Nucleus accumbens (tissue), 56 donors: ENCODE measurements at places on chromosomes 12 and 14.

DNA sequence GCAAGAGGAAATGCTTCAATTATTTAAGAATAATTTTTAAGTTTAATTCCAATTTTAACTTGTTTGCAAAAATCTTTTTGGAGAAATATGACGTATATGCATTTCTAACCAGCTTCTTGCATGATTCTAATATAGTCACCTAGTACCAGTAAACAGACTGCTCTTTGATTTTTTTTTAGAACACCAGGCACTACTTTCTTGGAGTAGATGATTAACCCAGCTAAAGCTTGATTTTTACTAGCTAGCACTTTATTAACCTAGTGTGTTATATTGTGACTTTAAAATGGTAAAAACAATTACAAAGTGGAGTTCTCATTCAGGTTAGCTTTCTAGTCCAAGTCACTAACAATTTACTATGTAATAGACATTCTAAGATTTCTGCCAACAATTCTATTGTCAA lies 32.6 kb upstream of the FGD4 start:
- no peak for DNase-seq

GRCh38 chr14:101007004-101007614 lies 103.6 kb upstream of the RTL1 start:
- no peak for DNase-seq

- no peak for DNase-seq
Measured at GRCh38 chr12:12636641-12637040, 25.0 kb downstream of the CREBL2 start.

- DNase-seq, result no peak
Measured at GRCh38 chr12:63981343-63981742, 136.8 kb downstream of the SRGAP1 start.

- no peak for DNase-seq
Measured at GRCh38 chr14:74325446-74325845, 22.7 kb upstream of the ABCD4 start.

- no peak for DNase-seq
Measured at GRCh38 chr12:5433081-5433844, 1.4 kb downstream of the NTF3 start.

DNA sequence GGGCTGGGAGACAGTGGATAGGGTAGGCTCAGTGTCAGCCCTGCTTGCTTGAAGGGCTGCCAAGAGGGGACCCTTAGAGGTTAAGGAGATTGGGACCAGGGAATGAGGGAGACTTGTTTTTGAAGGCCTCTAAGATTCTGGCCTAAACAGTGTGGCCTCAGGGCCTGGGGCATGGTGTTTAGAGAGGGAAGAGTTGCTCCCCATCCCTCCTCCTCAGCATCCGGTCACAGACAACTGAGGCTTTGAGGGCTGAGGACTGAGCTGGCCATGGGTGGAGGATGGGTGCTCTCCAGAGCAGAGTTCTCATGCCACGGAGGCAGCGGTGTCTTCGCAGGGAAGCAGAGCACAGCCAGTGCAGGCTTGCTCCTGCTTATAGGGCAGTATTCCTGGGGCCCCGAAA lies 49.4 kb downstream of the KRT80 start:
- no peak for DNase-seq

- DNase-seq, result no peak
Measured at GRCh38 chr12:92629349-92630065, 73.3 kb upstream of the PLEKHG7 start.

DNA sequence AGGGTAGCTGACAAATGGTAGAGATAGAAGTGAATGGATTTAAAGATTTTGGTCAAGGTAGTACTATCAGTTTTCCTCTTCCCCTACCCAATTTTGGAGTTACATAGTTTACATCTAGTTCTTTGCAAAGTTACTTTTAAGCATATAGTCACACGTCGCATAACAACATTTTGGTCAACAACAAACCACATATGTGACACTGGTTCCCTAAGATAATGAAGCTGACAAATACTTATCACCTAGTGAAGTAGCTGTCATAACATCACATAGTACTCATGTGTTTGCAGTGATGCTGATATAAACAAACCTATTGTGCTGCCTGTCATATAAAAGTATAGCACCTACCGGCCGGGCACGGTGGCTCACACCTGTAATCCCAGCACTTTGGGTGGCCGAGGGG lies 45.4 kb downstream of the YAF2 start:
- no peak for DNase-seq

DNA sequence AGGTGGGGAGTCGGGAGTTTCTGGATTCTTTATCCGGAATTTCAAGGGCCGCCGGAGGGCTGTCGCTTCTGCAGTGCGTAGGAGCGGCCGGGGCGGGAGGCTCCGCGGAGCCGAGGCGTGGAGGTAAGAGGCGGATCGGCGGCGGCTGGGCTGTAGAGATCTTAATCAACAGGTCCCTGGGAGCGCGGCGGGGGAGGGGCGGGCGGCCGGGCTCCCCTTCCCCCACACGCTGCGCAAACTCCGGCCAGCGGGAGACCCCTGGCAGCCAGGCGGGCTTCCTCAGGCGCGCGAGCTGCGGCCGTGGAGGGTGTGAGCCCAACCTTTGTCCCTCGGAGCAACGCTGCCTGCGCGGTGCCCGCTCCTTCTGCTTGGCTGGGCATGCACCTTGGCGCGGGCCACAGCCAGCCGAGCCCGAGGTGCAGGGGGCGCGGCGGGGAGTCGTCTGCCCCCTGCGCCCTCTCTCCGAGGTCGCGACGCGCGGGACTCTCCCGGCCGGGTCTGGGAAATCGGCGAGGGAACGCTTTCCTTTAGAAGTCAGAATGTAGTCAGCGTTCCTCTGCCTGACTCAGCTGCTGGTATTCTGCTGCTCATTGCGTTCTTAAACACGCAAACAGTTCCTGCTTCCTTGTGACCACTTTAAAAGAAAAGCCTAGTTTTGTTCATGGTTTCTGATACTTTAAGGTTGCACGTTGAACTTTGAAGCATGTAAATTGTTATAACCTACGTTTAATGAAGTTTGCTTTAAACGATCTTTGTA lies at the start of gene PALS1:
Gene PALS1 (plus strand): TSS at position 25 of the 757 bp plus-strand sequence. CDS start 37,736 bp downstream, outside the sequence.
- DNase-seq, result peak; percentile 27

- DNase-seq, result no peak
Measured at GRCh38 chr12:581746-582145, 81.5 kb downstream of the NINJ2 start.

- DNase-seq, result no peak
Measured at GRCh38 chr14:31926652-31927347, 150.3 kb upstream of the ARHGAP5 start.

GRCh38 chr14:72652179-72652578 lies 241.7 kb downstream of the DPF3 start:
- no peak for DNase-seq

DNA sequence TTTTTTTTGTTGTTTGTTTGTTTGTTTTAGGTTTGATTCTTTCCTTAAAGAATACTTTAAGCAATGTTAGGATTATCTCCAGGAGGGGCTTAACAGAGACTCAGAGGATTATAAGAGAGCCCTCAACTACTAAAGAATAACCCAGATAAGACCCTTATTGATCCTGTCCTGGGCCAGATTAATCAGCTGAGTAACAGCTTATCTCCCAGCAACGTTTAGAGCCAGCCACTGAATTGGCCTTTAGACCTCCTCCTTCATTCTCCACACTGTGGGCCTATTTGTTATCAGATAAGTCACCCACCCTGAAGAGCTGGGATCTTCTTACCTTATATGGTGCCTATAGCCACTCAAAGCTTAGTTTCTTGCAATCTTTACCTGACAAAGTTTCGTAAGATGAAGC lies 71.1 kb downstream of the FIGNL2 start:
- DNase-seq, result no peak

DNA sequence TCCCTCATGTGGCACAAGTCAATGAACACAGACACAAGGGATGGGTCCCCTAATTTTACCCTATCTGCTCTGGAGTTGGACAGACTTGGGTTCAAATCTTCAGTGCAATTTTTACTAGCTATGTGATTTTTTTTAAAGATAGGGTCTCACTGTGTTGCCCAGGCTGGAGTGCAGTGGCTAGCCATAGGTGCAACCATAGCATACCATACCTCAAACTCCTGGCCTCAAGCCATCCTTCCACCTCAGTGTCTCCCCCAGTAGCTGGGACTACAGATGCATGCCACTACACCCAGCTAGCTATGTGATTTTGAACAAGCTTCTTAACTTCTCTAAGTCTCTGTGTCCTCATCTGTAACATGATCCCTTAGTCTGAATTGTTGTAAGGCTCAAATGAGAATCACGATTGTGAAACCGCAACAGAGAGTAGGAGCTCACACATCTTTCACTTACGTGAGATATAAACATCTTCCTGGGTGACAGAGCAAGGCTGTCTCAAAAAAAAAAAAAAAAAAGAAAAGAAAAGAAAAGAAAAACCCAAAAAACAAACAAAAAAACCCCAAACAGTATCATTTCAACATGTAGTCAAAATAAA lies 4.7 kb downstream of the CALCOCO1 start:
- DNase-seq, result no peak

GRCh38 chr14:54807428-54807827 lies 95.2 kb downstream of the GCH1 start:
- no peak for DNase-seq

GRCh38 chr12:56028511-56029165 lies 7.8 kb downstream of the IKZF4 start:
- DNase-seq, result no peak

GRCh38 chr12:5589054-5589453 lies 157.1 kb downstream of the NTF3 start:
- no peak for DNase-seq

GRCh38 chr14:84128050-84128449 lies 1401.9 kb upstream of the FLRT2 start:
- no peak for DNase-seq

- no peak for DNase-seq
Measured at GRCh38 chr12:5163661-5164060, 120.0 kb downstream of the KCNA5 start.

DNA sequence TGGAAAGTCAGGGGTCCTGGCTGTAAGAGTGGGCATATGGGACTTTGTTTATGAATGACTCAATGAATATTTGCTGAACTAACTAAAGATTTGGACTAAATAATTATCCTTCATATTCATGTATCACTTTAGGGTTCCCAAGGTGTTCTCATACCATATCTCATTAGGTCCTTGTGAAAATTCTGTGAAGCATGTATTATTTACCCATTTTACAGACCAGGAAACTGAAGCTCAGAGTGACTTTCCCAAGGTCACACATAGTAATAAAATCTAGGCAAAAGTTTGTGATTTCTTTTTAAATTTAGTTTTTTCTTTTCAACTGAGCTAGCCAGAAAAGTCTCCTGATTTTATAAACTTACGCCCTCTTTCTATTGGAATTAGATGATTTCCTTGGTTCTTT lies 9.4 kb downstream of the PDE1B start:
- no peak for DNase-seq

DNA sequence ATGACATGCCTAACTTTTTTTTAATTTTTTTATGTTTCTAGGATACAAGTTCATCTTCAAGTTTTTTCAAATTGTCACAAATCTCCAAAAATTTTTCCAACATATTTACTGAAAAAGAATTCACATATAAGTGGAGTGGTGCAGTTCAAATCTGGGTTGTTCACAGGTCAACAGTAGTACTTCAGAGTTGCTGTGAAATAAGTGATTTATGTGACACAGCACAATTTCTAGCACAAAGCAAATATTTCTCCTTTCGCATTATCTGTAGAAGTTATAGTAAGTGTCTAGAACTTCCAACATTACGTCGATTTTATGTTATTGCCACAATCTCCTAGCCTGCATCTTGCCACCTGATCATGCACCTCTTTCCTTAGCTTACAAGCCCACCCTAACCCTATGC lies 9.7 kb upstream of the KRT2 start:
- DNase-seq, result no peak

GRCh38 chr12:6295094-6295811 lies 15.2 kb upstream of the PLEKHG6 start:
- DNase-seq, result no peak

DNA sequence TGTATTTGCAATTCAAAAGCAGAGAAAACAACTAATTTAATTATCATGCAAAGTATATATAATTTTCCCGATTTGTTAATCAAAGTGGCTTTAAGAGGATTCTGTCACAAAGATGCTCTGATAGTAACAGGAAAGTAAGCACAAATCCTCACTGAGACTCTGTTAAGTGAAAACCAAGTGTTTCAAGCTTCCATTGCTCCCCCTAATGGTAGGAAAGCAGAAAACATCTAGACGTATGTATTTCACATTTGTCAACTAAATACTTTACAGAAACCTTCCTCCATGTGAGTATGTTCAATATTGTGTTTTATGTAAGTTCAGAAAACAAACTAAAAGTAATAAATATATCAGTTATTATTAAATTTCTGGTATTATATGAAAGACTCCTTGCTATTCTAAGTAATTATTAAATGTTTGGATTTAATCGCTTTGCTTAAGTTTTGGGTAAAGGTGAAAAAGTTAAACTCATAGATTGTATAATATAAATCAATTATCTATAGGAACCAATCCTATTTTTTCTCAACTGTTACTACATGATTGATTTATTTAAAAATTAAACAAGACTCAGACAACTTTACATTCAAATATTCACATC lies 1.5 kb upstream of the NTS start:
- DNase-seq, result no peak

GRCh38 chr12:52791271-52792184 lies 4.4 kb downstream of the KRT3 start:
- no peak for DNase-seq

- DNase-seq, result peak; percentile 38
Measured at GRCh38 chr12:109716512-109717389, 3.1 kb downstream of the FAM222A start.

DNA sequence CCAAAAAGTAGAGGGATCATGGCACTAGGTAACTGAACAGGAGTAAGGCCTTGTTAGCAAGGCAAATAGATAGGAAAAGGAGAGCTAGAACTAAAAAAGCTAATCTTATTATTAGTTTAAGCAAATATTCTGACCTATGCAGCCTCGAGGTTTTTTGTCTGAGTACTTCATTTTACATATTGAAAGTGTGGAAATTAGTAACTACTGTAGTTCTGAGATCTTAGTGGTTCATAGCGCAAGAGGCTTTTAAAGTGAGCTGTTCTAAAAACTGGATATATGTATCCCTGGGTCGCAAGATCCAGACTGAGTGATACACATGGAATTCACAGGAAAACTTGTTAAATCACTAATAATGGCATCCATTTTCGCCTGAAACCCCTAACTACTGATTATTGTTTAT lies 411.0 kb upstream of the SOX5 start:
- no peak for DNase-seq

DNA sequence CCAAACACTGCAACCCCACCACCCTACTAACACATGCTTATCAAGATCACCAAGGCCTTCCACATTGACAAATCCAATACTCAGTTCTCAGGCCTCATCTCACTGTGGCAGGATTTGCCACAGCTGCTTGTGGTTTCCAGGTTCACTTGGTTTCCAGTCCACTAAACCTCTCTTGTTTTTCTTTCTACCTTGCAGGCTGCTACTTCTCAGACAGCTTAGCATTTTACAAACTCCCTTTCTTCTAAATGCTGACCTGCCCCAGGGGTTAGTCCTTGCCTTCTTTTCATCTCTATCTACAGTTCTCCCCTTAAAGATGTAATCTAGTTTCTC lies 84.1 kb downstream of the BCAT1 start:
- DNase-seq, result no peak
